ENCODE measurements at places on chromosomes 7 and 10.

DNA sequence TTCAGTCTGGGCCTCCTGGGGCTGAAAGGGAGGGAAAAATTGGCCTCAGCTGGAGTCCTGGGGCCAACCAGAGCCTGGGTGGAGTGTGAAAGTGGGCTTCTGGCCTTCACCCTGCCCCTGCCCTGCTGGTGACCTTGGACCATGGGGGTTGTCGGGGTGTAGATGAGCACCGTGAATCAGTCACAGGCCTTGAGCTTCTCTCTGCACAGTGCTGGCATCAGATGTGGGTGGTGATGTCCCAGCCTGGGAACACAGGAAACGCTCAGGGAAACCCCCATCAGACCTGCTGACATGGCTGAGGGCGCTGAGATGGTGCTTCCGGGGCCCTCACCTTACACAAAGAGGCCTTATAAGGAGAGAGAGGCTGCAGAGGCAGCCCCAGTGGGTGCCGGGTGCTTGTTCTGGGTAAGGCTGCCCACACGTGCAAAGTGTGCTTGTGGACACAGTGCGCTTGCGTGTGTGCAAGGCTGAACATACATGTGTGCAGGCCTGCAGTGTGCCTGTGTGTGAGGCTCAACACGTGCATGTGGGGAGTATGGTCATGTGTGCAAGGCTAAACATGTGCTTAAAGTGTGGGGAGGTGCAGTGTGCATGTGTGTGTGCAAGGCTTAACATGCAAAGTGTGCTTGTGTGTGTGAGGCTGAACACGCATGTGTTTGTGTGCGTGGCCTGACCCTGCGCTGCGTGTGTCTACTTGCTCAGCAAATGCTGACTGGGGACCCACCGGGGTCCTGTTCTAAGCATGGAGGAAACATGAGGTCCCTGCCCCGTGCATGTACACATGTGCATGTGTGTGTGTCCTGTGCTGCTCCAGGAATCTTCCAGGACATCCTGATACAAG, 6.5 kb downstream of the ARPC1B start:
- DNase-seq, result peak; percentile 95
- H3K27ac ChIP-seq, result peak overlapping the region; percentile 91
- H3K4me1 ChIP-seq, result peaks cover 63% of the 10 kb centered on the region

DNA sequence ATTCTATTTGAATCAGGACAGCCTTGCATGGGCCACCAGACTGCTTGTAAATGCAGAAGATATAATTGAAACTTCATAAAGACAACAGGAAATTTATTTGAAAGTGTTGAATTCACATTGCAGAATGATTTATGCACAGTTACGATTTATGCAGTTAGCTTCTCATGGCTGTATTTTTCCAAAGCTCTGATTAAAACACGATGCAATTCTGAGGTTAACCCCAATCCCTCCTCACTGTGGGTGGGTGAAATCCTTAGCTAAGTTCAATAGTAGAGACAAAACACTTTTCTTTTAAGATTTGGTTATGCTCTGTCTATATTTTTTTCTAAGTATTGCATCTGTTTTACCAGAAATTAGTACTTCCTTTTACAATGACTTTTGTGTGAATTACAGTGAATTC, 728.8 kb upstream of the IGFBP3 start:
- H3K27ac ChIP-seq, result no peak overlapping the region
- no peak for DNase-seq
- H3K27me3 ChIP-seq, result no peaks in the 10 kb centered on the region

- DNase-seq, result no peak
- peaks cover 13% of the 10 kb centered on the region for H3K36me3 ChIP-seq
- H3K4me3 ChIP-seq, result no peak overlapping the region
- H3K27me3 ChIP-seq, result no peaks in the 10 kb centered on the region
Measured at GRCh38 chr7:143384148-143384547, 3.0 kb downstream of the ZYX start.

DNA sequence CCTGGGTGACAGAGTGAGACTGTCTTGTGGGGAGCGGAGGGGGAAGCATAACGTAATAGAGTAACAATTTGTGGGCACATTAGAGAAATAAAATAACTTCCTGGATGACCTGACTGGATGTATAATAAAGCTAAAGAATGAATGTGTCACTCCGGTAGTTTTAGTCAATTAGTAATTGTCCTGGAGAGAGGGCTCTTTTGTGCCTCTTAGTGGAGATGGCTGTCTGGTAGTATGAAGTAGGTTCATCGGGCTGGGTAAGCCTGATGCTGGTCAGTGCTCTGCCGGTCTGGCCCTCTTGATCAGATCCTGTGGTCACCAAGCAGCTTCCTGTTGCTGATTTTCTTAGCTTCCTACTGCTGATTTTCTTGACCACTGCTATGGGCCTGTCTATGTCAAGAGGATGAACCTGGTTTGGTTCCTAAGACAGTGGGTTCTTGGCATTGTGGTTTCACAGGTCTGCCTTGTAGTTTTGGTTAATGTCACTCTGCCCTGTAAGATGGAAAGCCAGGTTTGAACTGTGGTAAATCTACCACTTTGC, 34.1 kb downstream of the ZRANB1 start:
- H3K4me3 ChIP-seq, result no peak overlapping the region
- H3K27me3 ChIP-seq, result no peaks in the 10 kb centered on the region
- peaks cover 25% of the 10 kb centered on the region for H3K36me3 ChIP-seq
- H3K4me1 ChIP-seq, result peaks cover 15% of the 10 kb centered on the region
- peak overlapping the region; percentile 61 for H3K27ac ChIP-seq
- DNase-seq, result no peak

- no peak overlapping the region for H3K27ac ChIP-seq
- peaks cover 1% of the 10 kb centered on the region for H3K36me3 ChIP-seq
- no peak overlapping the region for H3K4me3 ChIP-seq
- no peak for DNase-seq
Measured at GRCh38 chr7:1040790-1041189, 3.6 kb upstream of the GPR146 start.

- no peak overlapping the region for H3K27ac ChIP-seq
- no peak overlapping the region for H3K4me3 ChIP-seq
- no peak for DNase-seq
- H3K36me3 ChIP-seq, result peaks cover 25% of the 10 kb centered on the region
- H3K4me1 ChIP-seq, result no peaks in the 10 kb centered on the region
Measured at GRCh38 chr7:128082431-128082830, 51.2 kb upstream of the LRRC4 start.

GRCh38 chr7:134882481-134882880, 103.0 kb downstream of the CALD1 start:
- no peaks in the 10 kb centered on the region for H3K36me3 ChIP-seq
- no peak overlapping the region for H3K27ac ChIP-seq

- H3K4me3 ChIP-seq, result no peak overlapping the region
- H3K36me3 ChIP-seq, result no peaks in the 10 kb centered on the region
- H3K27ac ChIP-seq, result no peak overlapping the region
- H3K27me3 ChIP-seq, result no peaks in the 10 kb centered on the region
Measured at GRCh38 chr7:112006071-112006470, 200.1 kb downstream of the DOCK4 start.

- DNase-seq, result no peak
- no peak overlapping the region for H3K4me3 ChIP-seq
- no peaks in the 10 kb centered on the region for H3K27me3 ChIP-seq
- H3K4me1 ChIP-seq, result no peaks in the 10 kb centered on the region
Measured at GRCh38 chr10:36717118-36717517, 408.3 kb upstream of the ANKRD30A start.

DNA sequence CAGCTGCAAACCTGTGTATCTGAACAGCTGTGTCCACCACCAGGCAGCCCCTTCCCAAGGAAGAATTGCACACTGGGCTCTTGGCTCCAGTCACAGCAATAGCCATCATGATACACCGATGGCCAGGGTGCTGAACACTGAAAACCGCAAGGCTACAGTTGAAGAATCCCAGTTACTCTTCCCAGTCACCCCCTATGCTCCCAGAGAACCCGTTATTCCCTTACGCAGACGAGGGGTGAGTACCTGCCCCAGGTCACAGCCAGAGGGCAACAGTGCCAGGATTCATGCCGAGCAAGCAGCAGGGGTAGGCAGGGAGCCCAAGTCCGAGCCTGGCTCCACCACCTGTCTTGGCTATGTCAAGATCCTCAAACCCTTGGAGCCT, 57.8 kb downstream of the RASGEF1A start:
- H3K27ac ChIP-seq, result no peak overlapping the region
- H3K36me3 ChIP-seq, result no peaks in the 10 kb centered on the region
- H3K4me1 ChIP-seq, result peaks cover 5% of the 10 kb centered on the region
- peaks cover 18% of the 10 kb centered on the region for H3K27me3 ChIP-seq

GRCh38 chr10:91117505-91117904, 103.0 kb upstream of the PCGF5 start:
- no peaks in the 10 kb centered on the region for H3K27me3 ChIP-seq
- no peak overlapping the region for H3K27ac ChIP-seq
- H3K4me3 ChIP-seq, result no peak overlapping the region
- H3K4me1 ChIP-seq, result no peaks in the 10 kb centered on the region
- no peak for DNase-seq

GRCh38 chr7:150716939-150717338, 526 bp downstream of the GIMAP1 start:
- H3K27ac ChIP-seq, result peak overlapping the region; percentile 94
- peaks cover 77% of the 10 kb centered on the region for H3K36me3 ChIP-seq
- H3K4me1 ChIP-seq, result peaks cover 68% of the 10 kb centered on the region
- no peak for DNase-seq
- H3K27me3 ChIP-seq, result no peaks in the 10 kb centered on the region

DNA sequence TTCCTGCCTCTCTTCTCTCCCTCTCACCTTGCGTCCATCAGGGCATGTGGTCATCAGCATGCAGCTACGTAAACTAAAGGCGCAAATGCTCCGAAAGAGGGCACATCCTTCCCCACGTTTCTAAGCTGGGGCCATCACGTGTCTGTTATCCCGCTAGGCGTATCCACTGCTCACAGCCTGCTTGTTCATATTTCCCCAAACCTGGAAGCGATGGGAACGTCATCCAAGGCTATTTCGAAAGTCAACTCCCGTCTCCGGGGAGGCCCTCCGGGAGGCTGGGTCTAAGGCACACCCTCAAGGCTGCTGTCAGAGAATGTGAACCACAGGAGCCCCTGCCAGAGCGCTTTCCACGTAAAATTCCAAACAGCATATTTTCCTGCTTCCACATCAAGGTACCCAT, 199.2 kb downstream of the DIP2C start:
- peaks cover 30% of the 10 kb centered on the region for H3K27me3 ChIP-seq
- no peak overlapping the region for H3K4me3 ChIP-seq
- H3K36me3 ChIP-seq, result no peaks in the 10 kb centered on the region
- DNase-seq, result no peak
- no peak overlapping the region for H3K27ac ChIP-seq

DNA sequence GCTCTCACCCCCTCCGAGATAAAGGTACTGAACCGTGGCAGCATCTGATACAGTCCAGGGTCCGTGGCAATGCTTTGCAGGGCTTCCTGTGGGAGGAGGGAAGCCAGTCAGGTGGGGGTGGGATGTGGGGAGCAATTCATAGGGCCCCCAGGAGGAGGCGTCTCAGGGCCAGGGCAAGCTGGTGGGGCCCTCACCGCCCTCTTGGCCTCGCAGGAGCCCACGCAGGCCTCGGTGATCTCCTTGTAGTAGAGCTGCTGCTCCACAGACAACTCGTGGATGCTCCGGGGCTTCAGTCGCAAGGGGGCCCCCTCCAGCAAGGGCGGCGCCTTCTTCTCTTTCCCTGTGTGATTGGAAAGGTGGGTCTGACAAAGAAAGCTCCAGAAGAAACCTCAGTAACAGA, 7.2 kb downstream of the TAF6 start:
- no peak for DNase-seq
- H3K27me3 ChIP-seq, result no peaks in the 10 kb centered on the region
- no peak overlapping the region for H3K4me3 ChIP-seq
- peak overlapping the region; percentile 28 for H3K27ac ChIP-seq

- H3K4me1 ChIP-seq, result no peaks in the 10 kb centered on the region
- no peak for DNase-seq
- H3K4me3 ChIP-seq, result no peak overlapping the region
- no peaks in the 10 kb centered on the region for H3K27me3 ChIP-seq
- H3K36me3 ChIP-seq, result no peaks in the 10 kb centered on the region
Measured at GRCh38 chr7:42672339-42672999, 239.4 kb downstream of the C7orf25 start.

- no peak overlapping the region for H3K27ac ChIP-seq
- peaks cover 18% of the 10 kb centered on the region for H3K4me1 ChIP-seq
- H3K27me3 ChIP-seq, result peaks cover 17% of the 10 kb centered on the region
- no peak for DNase-seq
- H3K4me3 ChIP-seq, result no peak overlapping the region
Measured at GRCh38 chr10:92760609-92761008, 70.9 kb downstream of the HHEX start.

- no peak for DNase-seq
- no peak overlapping the region for H3K27ac ChIP-seq
- no peaks in the 10 kb centered on the region for H3K36me3 ChIP-seq
- H3K4me3 ChIP-seq, result no peak overlapping the region
Measured at GRCh38 chr7:18895456-18895855, 222.0 kb downstream of the TWIST1 start.

GRCh38 chr10:33326933-33327332, 7.5 kb downstream of the NRP1 start:
- H3K4me1 ChIP-seq, result peaks cover 6% of the 10 kb centered on the region
- no peak overlapping the region for H3K4me3 ChIP-seq
- peaks cover 20% of the 10 kb centered on the region for H3K27me3 ChIP-seq
- H3K36me3 ChIP-seq, result no peaks in the 10 kb centered on the region
- no peak for DNase-seq
- no peak overlapping the region for H3K27ac ChIP-seq

Measured in activated naive CD4-positive, alpha-beta T cell treated with anti-CD3 and anti-CD28 coated beads, Interleukin-2, amount 10 ng/mL, durations not matched to agents 7 days and 5 days (primary cell).